Fibroblast of skin of right biceps (primary cell): ENCODE measurements at places on chromosomes 4 and X.

DNA sequence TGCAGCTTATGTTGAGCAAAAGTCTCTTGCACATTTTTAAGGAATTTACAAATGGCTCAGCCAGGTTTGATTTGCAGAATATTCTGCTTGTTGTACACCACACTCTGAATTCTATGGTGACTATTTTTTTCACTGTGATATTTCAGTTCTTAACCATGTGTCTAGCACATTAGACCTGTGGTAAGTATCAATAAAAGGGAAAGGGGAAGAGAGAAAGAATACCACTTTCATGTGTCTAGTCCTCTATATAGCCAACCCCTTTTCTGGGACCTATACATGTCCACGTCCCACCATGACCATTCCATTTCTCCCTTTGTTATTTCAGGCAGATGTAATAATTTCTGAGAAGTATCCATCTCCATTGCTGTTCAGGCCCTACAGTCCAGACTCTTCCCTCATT, 121.3 kb upstream of the PNPLA4 start:
- no peak for DNase-seq

GRCh38 chrX:76850851-76851250, 423.3 kb downstream of the MAGEE1 start:
- no peak for DNase-seq

- DNase-seq, result no peak
These were observed 288.3 kb upstream of the GALNTL6 start for GRCh38 chr4:171524903-171525302.

DNA sequence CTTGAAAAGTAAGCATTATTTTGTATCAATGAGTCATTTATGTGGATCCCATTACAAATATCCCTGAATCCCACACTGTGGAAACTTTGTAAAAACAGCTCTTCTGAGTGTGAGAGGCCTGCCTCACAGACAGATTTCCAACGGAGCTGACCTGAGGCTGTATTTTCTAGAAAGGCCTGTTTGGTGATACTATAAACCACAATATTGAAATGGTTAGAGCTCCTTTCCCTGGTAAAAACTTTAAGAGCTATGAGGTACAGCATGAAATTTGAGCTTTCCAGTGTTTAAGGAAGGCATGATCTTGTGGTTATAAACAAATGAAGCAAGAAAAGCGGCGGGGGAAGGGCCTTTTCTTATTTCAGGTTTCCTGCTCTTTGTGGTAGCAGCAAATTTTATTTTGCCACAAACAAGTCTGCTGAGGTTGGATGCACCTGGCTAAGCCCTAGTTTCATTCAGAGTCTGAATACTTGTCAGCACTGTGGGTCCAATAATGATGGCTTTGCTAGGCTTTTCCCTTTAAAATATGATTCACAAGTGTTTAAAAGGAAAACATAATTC, 86.8 kb upstream of the ETNPPL start:
- DNase-seq, result peak; percentile 84

- DNase-seq, result no peak
These were observed 2.7 kb downstream of the ELOVL6 start for GRCh38 chr4:110195561-110196205.

DNA sequence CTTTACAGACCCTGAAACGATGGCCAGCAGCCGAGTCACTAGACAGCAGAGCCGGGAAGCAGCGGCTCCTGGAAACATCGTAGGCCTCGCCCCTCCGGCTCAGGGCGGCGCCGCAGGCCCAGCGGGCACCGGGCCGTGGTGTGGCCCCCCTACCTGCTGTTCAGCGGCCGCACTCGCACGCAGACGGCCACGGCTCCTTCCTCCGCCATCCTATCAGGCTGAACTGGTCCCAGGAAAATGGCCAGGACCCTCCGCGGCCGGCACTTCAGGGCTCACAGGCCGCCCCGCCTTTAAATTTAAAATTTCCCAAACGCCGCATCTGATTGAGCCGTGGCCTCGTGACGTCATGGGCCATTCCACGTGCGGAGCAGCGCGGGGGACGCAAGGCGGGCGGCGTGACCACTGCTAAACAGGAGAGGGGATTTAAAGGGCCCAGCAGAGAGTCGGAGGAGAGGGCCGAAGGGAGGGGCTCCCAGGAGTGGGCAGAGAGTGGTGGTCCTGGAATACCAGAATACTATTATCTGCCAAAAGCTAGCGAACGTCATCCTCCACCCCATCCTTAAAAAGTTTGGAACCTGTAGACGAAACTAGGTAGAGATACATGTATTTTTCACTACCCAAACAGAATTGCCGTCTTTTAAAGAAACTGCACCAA, at the start of gene CENPE:
CENPE (minus strand) TSS at position 233 of the 655 bp plus-strand sequence; CDS start at position 209, 24 bp downstream.
- DNase-seq, result peak; percentile 91

- peak; percentile 65 for DNase-seq
These were observed 55.3 kb downstream of the EGF start for GRCh38 chr4:109967798-109968520.

- DNase-seq, result peak; percentile 67
These were observed 28.2 kb downstream of the FAM149A start for GRCh38 chr4:186132577-186133242.

- DNase-seq, result no peak
These were observed 90.7 kb downstream of the GEMIN8 start for GRCh38 chrX:13938829-13939530.

GRCh38 chrX:149453906-149454822, 50.9 kb downstream of the IDS start:
- no peak for DNase-seq

DNA sequence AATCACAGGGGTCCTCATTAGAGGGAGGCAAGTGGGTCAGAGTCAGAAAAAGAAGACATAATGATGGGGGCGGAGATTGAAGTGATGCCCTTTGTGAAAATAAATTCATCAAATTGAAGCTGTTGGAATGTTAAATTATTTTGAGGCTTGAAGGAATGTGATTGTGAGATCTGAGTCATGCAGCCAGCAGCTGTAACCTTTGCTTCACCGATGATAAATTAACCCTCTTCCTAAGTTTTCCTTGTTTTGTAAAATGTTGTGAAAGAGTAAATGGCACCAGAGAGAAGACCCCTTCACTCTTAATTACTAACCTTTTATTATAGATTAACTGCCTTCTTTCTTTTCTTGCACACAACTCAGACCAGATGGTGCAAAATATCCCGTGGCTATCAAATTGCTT, 47.7 kb upstream of the FAM9A start:
- peak; percentile 66 for DNase-seq

DNA sequence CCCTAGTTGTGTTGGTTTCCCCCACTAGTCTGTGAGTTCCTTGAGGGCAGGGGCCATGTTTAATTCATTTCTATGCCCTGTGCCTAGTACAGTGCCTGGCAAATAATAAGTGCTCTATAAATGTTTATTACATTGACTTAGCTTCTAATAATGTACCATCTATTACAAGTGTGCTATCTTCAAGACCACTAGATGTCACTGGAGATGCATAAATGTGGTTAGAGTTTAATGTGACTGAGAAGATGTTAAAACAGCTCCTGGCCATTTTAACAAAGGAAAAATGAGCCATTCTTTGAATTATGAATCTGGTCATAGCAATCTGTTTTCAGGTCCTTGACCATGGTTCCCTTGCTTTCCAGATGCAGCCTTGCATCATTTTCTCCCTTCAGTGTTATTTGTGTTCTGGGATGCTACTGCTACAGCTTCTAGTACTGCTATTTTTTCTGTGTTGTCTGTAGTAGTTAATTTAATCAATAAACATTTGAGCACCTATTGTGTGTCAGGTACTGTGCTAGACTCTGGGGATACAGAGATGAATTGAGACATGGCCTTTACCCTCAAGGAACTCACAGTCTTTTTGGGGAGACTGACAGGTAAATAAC, 43.2 kb downstream of the SLC9A6 start:
- DNase-seq, result peak; percentile 64

GRCh38 chrX:22202251-22202650, 70.5 kb upstream of the CBLL2 start:
- DNase-seq, result no peak

GRCh38 chr4:6641164-6641970, 882 bp downstream of the MRFAP1 start:
- peak; percentile 48 for DNase-seq

GRCh38 chr4:108188770-108189169, 20.0 kb upstream of the LEF1 start:
- DNase-seq, result no peak

GRCh38 chr4:175308236-175308635, 390.1 kb downstream of the ADAM29 start:
- DNase-seq, result peak; percentile 88

DNA sequence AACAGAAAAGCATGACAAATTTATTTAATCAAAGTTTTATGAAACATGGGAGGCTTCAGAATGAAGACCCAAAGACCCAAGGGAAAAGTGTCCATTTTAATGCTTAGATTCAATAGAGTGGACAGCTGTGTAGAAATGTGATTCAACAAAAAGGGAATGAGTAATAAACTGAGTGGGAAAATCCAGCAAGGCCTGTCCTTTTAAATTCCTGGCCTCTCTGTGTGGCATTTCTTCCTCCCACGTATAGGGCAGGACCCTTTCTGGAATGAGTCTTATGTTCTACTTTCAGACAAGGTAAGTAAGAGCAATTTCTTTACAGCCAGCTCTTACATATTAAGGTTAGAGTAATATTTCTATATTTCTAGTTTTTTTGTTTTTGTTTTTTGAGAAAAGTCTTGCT, 14.5 kb downstream of the AASDH start:
- no peak for DNase-seq

DNA sequence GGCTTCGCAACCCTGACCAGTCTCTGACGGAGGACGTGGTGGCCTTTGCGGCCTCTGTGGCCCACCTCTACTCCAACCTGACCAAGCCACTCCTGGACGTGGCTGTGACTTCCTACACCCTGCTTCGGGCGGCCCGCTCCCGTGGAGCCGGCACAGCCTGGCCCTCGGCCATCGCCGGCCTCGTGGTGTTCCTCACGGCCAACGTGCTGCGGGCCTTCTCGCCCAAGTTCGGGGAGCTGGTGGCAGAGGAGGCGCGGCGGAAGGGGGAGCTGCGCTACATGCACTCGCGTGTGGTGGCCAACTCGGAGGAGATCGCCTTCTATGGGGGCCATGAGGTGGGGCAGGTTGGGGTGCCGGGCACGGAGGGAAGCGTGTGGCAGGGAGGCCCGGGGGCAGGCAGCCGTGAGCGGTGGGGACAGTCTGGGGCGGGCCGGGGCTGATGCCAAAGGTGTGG, 1.2 kb downstream of the ABCD1 start:
- DNase-seq, result no peak

- no peak for DNase-seq
These were observed 24.2 kb downstream of the MAGED1 start for GRCh38 chrX:51917604-51918003.

- no peak for DNase-seq
These were observed 61.8 kb downstream of the HS3ST1 start for GRCh38 chr4:11366859-11367258.

GRCh38 chr4:175813204-175813603, 1.1 kb upstream of the GPM6A start:
- no peak for DNase-seq

DNA sequence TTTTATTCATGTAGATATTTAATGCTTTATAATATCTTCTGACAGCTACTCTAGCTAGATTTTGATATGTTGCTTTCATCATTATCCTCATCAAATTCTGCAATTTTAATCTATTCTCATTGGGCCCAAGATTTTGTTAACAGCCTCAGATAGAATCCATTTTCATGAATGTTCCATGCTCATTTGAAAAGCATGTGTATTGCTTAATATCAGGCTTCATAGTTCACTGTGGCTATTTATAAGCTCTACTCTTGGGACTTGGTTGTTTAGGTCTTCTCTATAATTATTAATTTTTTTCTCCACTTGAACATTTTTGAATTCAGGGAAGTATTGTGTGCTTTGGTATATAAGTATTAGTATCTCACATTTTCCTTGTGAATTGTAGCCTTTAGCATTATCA, 41.8 kb downstream of the RAB40A start:
- DNase-seq, result no peak

DNA sequence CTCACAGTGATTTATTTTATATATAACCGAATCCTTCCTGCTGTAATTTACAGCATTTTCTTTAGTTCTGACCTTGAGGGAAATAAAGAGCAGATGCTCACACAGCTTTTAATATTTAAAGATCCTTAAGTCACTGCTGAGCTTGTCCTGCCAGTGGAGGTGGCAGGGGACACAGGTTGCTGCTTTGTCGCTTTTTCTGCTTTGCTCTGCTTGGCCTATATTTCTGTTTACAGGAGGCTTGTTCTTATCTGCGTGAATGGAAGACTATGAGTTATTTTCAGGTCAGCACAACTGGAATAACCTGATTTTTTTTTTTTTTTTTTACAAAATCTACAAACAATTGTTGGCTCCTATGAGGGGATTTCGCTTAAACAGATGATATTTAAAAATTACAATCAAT, 2.3 kb downstream of the TXK start:
- no peak for DNase-seq

DNA sequence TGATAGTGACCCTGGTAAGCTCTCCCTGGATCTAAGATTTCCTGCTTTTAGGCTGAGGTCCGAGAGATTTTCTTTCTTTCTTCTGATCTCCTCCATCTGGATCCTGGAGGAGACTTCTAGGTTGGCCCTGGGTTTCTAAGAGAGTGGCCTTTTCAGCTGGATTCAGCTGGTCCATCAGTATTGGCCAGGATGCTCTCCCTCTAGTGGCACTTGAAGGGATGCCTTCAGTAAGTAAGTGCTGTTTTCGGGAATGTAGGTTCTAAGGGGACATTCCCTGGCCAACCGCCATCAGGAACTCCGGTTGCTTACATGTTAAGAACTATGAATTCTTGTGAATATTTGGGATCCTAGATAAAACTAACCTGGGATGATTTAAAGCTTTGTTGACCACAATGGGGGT, 56.9 kb downstream of the SERTM2 start:
- DNase-seq, result peak; percentile 0

GRCh38 chr4:151553874-151554273, 144.9 kb downstream of the FHIP1A start:
- DNase-seq, result no peak

DNA sequence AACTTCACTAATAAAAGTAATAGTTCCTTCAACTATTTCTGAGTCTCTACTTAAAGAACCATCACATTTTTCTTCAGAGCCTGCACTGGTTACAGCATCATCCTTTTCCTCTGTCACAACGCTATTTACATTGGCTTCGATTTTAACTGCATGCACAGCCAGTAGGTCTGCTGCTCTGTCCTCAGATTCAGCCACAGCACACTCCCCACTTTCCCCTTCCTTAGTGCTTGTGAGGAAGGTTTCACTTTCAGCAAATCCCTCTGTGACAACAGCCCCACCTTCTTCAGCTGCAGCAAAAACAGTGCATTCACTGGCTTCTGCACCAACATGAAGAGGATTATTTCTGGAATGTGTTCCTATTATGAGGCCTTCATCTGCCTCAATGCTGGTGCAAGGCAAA, 25.7 kb downstream of the BOD1L1 start:
- DNase-seq, result no peak

DNA sequence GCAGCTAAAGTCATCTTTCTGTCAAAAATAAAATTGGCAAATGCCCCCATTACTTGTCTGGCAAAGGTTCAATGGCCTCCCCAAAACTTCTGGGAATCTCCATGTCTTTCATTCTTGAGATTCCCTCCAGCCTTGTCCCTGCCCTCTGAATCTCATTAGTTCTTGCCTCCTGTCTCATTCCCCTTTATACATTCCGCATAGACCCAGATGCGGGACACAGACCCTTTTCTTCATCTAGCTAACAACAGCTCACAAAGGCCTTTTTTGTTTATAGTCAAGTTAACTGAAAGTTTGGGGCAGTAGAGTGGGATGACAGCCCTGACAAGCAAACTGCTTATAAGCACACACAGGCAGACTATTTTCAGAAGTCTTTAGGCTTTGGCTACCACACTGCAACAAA, 306.1 kb upstream of the FAM241A start:
- peak; percentile 3 for DNase-seq

GRCh38 chrX:136256026-136256425, 4.8 kb upstream of the MAP7D3 start:
- DNase-seq, result no peak

GRCh38 chr4:24856586-24856985, 56.3 kb downstream of the CCDC149 start:
- peak; percentile 72 for DNase-seq

- DNase-seq, result no peak
These were observed 76.7 kb downstream of the ABLIM2 start for GRCh38 chr4:8081621-8082516.
